ENCODE measurements at places on chromosomes 3 and 15.

DNA sequence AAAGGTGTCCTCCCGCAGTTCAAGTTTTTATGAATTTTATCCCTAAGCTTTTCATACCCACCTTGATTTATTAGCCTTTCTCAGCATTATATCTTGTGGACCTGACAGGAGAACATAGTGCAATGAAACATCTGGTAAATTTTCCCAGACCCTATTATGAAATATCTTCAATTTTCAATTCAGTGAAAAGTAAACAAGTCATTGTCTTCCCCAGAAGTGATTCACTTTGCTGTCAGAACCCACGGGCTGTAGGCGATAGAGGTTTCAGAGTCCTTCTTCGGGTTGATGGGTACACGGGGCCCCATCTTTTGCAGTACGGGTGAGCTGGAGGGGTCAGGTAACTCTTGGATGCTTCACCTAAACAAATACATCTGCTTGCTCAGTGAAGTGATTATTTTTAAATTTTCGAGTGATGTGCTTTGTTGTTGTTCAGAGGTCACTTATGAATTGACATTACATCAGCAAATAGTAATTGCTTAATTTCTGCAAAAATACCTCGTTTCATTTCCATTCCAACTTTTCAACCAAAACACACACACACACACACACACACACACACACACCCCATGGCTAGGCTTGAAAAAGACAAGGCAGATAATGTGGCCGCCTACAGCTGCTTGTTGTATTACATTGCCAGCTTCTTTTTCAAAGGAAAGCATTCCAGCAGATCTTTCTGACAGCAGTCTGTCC lies 102.9 kb downstream of the SEMA6D start:
- DNase-seq, result no peak

DNA sequence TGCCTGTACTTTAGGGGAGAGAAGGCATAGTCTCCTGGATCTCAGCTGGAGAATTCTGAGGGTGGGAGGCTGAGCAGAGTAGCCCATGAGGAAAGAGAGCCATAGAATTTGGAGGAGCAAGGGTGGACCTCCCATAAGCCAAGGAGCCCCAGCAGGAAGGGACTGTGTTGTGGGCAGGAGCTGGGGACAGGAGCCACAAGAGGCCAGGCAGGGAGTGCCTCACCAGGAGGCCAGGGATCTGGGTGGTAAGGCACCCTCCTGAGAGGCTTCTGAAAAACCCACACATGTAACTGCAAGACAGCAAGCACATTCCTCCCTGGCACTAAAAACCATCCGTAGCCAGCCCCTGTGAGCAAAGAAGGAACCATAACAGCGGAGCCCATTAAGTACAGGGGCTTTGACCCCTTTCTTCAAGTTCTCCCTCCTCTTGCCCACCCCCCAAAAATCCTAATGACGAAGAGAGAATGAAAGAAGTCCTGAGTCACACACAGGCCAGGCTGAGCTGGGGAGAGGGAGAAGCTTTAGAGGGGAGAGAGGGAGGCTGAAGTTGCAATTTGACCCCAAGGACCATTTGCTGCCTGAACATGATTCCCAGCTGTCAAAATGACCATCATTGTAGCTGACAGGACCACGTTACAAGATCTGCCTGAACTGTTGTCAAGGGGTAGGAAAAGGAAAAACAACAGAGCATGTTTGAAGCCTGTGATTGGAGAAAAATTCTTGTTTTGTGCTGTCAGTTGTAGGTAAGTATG lies 82.6 kb downstream of the TRIM42 start:
- DNase-seq, result no peak

- DNase-seq, result no peak
Measured at GRCh38 chr3:126259411-126260391, 79.3 kb upstream of the ALDH1L1 start.

GRCh38 chr3:4972652-4973643 lies 6.3 kb upstream of the BHLHE40 start:
- DNase-seq, result no peak

DNA sequence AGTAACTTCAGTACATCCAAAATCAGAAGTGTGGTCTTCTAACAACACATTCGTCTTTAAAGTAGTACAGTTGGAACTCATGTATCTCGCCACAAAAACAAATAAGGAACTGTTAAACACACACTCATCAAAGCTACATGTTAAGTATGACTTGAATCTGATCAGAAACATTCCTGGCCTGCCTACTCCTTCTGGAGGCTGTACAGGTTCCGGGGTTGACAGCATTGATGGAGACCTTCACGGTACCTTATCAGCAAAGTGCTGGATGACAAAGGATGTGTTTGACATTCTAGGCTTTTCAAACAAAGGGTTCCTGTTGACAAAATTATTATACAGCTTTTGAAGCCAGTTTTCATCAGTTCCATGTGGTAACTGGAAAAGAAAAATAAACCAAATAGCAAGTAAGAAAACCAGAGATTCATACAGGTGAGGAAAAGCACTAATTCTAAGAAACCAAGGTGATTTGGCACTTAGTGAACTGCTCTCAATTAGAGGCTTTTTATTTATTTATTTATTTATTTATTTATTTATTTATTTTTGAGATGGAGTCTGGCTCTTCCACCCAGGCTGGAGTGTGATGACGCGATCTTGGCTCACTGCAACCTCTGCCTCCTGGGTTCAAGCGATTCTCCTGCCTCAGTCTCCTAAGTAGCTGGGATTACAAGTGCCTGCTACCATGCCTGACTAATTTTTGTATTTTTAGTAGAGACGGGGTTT lies 44.3 kb downstream of the MYO5C start:
- no peak for DNase-seq

- no peak for DNase-seq
Measured at GRCh38 chr3:58484045-58484721, 7.7 kb upstream of the KCTD6 start.

DNA sequence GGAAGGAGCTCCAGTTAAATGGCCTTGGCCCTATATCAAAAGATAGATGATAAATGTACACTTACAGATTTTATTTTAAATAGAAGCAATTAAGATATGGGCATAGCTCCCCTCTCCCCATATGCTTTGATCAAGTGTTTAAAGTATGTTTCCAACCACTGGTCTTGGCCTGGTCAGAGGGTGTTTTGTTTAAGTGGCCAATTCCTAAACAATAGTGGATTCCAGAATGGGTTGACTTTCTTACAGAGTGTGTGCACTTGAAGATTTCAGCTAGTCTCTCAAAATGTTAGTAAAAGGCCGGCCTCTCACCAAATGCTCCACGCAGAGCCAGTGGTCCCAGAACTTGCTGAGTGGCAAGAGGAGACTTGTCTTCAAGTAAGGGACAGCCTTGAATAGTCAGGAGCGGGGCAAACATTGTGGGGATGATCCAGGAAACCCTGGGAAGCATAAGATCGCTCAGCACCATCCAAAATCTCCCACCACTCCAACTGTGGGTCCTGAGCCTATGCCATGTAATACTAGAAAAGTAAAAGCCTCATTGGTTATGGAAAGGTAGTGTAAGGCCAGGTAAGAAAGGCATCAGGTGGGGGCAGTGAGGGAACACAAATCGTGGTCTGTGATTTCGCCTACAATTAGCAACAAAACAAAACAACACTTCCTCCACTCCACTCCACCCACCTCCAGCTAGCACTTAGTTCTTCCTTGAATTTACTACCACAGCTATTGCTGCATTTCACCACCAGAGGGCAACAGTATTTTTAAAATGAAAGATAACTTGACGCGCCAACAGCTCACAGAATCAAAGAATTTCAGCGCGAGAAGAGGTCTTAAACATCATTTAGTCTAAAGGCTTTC lies 4.8 kb downstream of the RARRES1 start:
- peak; percentile 8 for DNase-seq

- DNase-seq, result no peak
Measured at GRCh38 chr3:74366331-74366730, 248.1 kb downstream of the CNTN3 start.

GRCh38 chr3:149657926-149658743 lies at the start of gene WWTR1:
Gene WWTR1 (minus strand): TSS chr3:149658025. CDS start chr3:149657306, 719 bp downstream.
- DNase-seq, result no peak

DNA sequence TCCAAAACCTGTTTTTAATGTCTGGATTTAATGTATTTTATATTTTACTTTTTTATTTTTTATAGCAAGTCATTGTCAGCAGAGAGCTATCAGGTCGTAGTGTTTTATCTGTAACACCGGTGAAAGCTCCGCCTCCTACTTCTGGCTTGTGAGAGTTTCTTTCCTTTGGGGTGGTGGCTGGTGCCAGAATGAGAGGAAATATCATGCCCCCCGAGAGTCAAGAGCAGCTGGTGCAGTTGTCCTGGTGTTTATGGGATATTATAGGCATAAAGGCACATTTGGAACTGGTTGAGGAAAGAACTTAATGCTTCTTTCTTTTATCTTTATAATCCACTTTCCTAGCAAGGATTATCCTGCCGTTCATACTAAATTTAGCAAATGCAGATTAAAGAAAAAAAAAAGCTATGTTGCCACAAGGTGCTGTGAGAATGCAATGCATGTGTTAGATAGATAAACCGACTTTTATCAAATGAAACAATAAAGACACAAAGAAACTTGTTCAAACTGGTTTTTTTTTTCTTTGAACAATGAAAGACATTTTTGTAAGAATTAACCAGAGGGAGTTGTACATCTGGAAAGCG lies 260.1 kb upstream of the PLSCR5 start:
- DNase-seq, result no peak

GRCh38 chr3:194304186-194304917 lies 46.8 kb downstream of the CPN2 start:
- no peak for DNase-seq

DNA sequence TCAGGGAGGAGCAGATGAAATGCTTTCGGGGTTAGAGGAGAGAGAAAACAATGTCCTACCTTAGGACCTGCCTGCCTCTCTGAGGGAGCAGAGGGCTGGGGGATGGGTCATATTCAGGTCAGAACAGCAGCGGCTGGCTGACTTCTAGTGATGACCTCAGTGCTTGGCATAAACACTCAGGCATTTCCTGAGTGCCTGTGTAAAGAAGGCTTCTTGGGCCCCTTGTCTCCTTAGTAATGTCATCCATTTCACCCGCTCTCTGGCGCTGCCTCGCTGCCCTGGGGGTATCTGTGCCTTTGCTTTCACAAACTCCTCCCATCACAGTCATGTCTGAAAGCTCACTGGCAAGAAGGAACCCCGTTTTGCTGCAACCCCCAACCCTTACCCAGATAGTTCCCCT lies 82.9 kb upstream of the GSK3B start:
- DNase-seq, result no peak

DNA sequence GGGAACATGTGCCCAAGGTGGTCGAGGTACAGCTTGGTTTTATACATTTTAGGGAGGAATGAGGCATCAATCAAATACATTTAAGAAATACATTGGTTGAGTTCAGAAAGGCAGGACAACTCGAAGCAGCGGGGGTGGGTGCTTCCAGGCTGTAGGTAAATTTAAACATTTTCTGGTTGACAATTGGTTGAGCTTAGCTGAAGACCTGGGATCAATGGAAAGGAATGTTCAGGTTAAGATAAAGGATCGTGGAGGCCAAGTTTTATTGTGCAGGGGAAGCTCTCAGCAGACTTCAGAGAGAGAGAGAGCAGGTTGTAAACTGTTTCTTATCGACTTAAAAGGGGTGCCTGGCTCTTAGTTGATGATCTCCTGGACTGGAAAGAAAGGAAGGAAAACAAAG lies 11.3 kb downstream of the CPN2 start:
- DNase-seq, result no peak

- DNase-seq, result no peak
Measured at GRCh38 chr15:64152507-64153387, 1.2 kb downstream of the SNX22 start.

- DNase-seq, result no peak
Measured at GRCh38 chr3:144358191-144358590, 386.6 kb downstream of the DIPK2A start.

- DNase-seq, result no peak
Measured at GRCh38 chr15:55766676-55767075, 23.7 kb upstream of the PRTG start.

DNA sequence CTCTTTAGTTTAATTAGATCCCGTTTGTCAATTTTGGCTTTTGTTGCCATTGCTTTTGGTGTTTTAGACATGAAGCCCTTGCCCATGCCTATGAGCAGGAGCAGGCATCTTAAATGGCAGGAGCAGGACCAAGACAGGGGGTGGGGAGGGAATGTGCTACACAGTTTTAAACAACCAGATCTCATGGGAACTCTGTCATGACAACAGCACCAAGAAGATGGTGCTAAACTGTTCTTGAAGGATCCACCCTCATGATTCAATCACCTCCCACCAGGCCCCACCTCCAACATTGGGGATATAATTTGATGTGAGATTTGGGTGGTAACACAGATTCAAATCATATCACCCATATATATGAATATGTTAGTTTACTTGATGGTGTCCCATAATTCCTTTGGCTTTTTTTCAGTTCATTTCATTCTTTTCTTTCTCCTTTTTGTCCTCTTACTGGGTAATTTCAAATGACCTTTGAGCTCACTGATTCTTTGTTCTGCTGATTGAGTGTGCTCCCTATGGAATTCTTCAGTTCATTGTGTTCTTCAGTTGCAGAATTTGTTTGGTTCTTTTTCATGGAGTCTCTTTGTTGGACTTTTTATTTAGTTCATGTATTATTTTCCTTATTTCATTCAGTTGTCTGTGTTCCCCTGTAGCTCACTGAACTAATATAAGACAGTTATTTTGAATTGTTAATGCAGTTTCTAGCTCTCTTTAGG lies 62.6 kb downstream of the DOCK3 start:
- no peak for DNase-seq

- no peak for DNase-seq
Measured at GRCh38 chr3:129058441-129059200, 2.0 kb upstream of the GP9 start.

DNA sequence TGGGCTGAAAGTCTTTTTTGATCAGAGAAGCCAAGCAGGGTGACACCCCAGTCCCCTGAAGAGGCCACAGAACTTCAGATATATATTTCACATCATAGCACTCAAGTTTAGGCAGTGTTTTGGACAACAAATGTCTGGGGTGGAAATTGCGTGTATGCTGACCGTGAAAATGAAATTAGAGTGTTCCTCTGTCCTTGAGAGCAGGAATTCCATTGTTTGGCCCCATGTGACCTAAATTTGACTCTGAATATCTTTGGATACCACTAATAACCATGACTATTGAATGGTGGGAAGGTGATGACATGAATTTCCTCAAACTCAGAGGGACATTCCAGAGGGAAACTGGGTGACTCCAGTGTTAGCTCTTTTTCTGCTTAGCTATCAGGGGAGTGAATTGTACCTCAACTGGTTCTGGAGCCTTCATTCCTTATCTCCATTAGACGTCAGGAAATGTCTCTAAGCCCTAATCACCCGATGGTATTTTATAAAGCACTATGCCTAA lies 263.5 kb upstream of the RASGRP1 start:
- DNase-seq, result no peak

- no peak for DNase-seq
Measured at GRCh38 chr3:25903371-25904129, 113.7 kb downstream of the OXSM start.

DNA sequence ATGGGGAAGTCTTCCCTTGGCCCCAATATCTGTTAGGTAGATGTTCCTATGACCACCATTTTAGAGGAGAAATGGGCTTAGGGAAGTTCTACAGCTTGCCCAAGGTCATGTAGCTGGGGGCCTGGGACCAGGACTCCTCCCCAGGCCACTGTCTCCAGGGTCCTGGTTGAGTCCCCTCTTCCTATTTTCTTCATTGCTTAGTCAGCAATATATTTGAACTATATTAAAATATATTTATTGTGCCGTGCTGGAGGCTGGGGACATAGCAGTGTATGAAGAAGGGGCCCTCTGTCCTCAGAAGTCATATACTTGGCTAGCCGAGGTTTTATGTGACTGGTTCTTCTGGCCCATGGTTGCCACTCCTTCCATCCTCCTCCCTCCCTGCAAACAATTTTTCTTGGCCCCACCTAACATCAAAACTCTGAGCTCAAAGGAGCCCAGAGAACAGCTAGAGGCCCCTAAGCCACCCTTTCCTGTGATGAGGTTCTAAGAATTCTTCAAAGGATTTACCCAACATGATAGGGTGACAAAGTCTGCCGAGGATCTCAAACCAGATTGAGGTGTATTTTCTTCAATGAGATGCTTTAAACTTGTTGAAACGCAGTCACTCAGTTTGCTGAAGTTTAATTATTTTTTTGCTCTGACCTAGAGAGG lies 121.2 kb upstream of the RASGRP1 start:
- DNase-seq, result no peak

All from stimulated activated CD8-positive, alpha-beta memory T cell treated with anti-CD3 and anti-CD28 coated beads, Interleukin-7, amount 100 ng/mL, for 1 hour (primary cell).